ENCODE measurements at places on chromosomes 16 and 17.

- DNase-seq = no peak
These were observed 13.6 kb downstream of the ATPAF2 start for GRCh38 chr17:18025241-18025944.

- no peak for DNase-seq
These were observed 9.6 kb upstream of the MTSS2 start for GRCh38 chr16:70695331-70696070.

DNA sequence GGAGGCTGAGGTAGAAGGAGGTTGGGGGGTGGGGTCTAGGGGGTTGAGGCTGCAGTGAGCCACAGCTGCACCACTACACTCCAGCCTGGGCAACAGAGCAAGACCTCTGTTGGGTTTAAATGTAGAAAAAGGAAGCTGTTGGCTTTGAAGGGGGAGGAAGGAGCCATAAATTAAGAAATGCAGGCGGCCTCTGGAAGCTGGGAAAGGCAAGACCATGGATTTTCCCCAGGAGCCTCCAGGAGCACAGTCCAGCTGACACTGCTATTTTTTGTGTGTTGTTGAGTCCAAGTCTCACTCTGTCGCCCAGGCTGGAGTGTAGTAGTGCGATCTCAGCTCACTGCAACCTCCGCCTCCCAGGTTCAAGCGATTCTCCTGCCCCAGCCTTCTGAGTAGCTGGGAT is 15.9 kb downstream of the LITAF start:
- no peak for DNase-seq

DNA sequence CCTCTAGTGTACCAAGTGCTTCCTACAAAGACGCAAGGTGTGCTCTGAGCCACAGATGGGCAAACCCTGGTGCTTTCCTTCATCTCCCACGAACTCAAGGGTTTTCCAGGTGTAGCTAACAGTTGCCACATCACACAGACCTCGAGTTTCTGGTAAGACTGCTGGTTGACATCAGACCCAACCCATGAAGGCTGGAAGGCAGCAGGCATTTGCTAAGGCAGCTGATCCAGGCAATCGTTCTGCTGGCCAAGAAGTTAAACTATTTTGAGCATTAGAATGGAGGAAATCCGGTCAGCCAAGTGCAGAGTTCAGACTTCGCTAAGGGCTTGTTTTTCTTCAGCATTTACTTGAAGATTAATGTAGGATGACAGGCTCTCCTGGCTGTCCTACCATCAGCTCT is 11.5 kb downstream of the HAS3 start:
- DNase-seq = no peak

DNA sequence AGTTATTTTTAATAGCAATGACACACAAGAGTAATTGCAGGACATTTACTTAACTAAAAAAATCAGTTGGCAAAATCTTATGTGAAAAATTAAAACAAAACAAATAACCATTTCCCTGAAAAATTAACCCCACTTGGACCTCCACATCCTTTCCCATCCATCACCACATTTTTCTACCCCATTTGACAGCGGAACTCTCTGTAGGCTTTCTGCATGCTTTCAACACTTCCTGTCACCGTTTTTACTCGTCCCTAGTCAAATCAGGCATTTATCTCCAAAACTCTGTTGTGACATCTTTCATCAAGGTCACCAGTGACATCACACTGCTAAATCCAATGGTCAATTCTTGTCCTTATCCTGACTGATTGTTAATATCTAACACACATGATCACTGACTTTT is 27.5 kb downstream of the KCNJ16 start:
- DNase-seq = no peak

- no peak for DNase-seq
These were observed 16.1 kb downstream of the RECQL5 start for GRCh38 chr17:75650874-75651273.

DNA sequence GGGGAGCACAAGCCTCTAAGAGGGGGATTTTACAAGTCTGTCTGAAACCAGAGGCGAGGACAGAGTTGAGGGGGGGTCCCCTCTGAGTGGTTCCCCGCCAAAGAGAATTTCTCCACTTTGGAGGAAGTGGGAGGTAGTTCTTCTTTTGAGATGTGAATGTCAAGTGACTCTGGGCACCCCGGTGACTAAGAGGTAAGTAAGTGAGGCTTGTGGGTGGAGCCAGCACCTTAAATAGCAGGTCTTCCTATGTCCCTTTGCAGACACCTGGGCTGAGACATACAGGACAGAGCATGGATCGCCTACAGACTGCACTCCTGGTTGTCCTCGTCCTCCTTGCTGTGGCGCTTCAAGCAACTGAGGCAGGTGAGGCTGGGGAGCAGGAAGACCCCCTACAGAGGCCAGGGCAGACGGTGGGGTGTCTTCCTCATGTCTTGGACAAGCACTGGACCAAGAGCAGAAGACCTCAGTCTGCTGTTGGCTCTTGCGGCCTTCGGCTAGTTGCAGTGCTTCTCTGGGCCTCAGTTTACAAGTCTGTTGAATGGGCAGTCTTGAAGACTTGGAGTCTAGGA is at the start of gene CCL22:
CCL22 (plus strand) TSS at position 257 of the 569 bp plus-strand sequence; CDS start at position 291, 34 bp downstream.
- no peak for DNase-seq

GRCh38 chr16:23303685-23304084 is 1.6 kb downstream of the SCNN1B start:
- no peak for DNase-seq

- no peak for DNase-seq
These were observed 27.9 kb upstream of the TNRC6A start for GRCh38 chr16:24701521-24701951.

- no peak for DNase-seq
These were observed 97.4 kb upstream of the CACNG5 start for GRCh38 chr17:66737524-66737923.

DNA sequence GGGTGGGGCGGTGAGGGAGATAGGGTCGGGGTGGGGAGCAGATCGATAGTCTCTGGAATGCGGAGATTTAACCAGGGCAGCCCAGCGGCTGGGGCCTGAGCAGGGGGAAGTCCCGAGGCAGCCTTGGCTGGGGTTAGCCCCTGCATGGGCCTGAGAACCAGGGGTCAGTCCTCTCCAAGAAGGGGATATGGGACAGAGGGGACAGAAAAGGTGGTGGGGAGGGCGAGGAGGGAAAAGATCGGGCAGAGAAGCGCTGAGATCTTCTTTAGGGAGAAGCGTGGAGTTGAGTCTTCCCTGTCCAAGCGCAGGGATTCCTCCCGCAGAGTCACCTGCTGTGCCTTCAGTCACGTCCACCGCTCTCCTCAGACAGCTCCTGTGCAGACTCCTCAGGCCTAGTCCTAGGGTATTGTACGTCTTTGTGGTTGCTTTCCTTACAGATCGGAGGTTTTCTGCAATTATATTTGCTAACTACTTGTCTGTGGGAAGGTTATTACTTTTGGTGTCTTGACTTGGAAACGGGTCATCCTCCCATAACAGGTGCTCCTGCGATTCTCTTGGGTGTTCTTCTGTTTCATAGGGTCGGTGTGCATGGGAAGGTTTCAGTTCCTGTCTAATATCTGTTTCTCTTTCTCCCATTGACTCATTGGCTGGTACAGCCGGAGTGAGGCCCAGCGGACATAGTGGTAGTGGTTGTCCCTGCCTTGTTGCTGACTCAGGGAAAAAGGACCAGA is 952 bp downstream of the CD300A start:
- no peak for DNase-seq

GRCh38 chr17:75849724-75850123 is 5.4 kb downstream of the WBP2 start:
- no peak for DNase-seq

DNA sequence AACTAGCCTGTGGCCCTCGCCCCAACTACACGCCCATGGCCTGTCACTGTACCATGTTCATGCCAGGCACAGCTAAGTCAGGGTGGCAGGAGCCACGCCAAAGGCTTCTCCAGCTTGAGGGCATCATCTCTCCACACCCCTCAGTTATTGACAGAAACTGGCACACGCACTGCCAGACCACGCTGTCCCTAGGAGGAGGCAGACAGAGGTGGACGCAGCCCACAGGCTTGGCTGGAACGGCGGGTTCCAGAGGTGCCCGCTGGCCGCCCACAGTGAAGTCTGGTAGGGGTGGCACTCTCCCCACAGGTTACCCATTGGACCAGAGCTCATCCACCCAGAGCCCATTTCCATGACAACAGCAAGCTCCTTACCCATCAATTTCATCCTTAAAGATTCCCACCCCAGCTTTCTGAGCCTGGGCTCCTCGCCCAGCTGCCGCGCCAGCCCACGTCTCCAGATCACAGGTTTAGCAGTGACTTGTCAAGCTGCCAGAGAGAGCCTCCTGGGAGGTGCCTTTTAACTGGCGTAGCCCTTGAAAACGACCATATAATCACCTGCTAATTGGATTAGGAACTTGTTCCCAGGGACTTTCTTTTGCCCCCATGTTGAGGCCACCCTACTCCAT is 27.9 kb downstream of the RPRML start:
- DNase-seq = no peak

DNA sequence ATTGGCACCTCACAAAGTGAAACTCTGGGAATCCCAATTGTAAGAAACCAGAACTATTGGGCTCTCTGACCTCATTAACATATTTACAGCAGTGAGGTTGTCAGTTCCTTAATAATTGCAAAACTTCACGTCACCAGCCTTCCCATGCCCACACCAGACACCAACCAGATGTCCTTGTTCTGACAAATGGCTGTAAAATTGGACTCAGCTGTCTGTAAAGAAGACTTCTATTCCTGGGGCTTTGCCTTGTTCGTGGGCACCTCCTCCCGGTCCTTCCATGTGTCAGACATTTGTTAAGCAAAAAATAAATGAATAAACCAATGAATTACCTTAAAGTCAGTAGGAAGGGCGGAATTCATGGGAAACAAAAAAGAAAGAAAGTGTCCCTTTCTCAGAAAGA is 284.3 kb upstream of the CDH11 start:
- DNase-seq = no peak
